Fibroblast of gingiva (primary cell): ENCODE measurements at places on chromosomes 4 and X.
A peak's percentile ranks its signal among the peaks of the same experiment; 100 is the strongest.

DNA sequence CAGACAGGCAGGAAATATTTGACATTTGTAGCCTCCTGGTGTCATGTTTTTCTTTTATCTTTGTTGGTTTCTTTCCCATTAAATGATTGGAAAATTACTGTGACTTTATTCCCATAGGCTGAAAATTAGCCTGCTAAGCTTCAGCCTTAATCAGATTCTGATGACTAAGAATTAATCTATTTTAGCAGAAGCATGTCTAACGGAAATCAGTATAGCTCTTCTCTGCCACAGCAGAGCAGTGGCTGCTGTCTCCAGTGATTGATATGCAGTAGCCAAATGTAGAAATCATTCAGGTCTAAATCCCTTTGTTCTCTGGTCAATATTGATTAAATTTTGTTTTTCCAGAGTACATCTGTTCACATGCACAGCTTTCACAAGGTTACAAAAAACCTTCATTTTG lies 199.3 kb downstream of the GC start:
- DNase-seq, result no peak

DNA sequence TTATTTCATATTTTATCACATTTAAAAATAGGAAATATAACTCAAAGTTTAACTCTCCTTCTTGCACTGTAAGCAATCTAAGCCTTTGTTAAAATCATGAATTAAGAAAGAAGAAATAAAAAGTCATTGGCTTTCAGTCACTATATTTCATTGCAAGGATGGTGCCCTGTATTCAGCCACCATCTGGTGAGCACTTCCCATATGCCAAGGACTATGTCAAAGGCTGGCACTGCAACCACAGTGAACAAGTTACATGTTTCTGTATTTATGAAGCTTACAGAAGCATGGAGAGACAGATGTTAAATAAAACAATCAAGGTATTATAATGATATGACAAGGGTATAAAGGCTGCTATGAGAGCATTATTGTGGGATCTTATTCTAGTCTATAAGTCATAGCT lies 68.6 kb downstream of the PRKG2 start:
- no peak for DNase-seq

DNA sequence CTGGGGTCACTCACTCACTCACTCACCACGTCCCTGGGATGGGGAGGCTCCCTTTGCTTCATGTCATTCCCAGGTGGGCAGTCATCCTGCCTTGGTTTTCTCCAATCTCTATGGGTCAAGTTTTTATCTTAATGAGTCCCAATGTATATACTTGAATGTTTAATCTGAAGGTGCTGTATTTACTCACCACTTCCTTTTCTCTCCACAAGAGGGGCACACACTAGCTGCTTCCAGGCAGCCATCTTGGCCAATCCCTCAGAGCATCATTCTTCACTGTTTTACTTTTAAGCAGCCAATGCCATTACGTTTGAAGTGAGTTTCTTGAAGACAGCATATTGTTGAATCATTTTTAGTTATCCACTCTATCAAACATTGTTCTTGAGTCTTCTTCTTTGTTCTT lies 153.4 kb upstream of the ARSJ start:
- DNase-seq, result no peak

GRCh38 chr4:6346373-6347110 lies 76.9 kb downstream of the WFS1 start:
- no peak for DNase-seq

DNA sequence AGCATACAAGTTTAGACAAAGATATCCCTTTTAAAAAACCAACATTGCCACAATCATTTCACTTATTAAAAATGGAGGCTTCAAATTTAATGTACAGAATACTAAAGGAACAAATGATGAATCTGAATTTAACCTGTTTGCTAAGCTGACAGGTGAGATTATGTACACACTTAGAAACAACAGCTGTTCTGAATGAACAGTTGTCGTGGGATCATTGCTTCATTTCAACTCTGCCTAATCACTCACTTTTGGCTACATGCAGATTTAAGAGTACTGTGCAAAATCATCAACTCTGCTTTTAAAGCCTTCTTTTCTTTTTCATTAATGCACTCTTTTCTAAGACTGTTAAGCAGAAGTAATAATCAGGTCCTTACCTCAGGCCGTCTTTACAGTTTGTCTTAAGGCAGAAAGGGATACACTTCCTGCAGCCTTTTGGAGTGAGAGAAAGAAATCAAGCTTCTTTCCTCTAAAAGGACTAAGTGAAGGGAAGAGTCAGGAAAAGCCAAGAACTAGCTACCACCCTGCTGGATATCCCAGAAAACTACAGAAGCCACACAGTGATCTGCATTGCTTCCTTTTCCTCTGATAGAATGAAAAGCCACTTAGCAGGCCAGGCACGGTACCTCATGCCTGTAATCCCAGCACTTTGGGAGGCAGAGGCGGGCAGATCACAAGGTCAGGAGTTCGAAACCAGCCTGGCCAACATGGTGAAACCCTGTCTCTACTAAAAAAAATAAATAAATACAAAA lies 54.7 kb upstream of the NPNT start:
- DNase-seq, result no peak

DNA sequence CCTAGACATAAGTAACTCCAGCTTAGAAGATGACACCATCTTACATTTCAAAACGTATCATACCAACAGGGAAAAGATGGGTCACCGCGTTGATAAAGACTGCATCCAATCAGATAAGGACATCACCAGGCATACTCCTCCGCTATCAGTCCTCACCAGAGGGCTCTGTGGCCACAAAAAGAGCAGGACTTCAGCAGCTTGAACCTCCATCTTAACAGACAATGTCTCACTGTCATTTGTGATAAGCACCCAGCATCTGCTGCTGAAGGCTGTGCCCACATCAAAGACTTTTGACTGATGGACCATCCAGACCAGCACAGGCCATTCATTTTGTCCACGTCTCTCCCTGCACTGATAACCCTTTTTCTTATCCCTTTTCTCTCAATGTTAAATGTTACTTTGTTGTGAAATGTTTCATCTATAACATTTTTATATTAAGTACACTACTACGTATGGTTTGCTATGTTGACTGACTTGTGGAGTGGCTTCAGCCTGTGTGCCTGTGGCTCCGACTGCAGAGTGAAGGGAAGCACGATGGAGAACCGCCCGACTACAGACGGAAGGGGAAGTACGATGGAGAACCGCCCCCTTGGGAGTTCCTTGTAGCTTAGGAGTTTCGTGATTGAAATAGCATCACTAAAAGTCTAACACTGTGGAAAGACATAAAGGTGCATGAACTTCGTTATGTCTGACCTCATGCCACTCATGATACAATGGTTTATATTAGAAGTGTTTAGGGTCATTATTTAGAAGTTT lies 595.4 kb upstream of the AGA start:
- DNase-seq, result no peak

GRCh38 chr4:48071191-48071590 lies 54.6 kb downstream of the NIPAL1 start:
- no peak for DNase-seq

DNA sequence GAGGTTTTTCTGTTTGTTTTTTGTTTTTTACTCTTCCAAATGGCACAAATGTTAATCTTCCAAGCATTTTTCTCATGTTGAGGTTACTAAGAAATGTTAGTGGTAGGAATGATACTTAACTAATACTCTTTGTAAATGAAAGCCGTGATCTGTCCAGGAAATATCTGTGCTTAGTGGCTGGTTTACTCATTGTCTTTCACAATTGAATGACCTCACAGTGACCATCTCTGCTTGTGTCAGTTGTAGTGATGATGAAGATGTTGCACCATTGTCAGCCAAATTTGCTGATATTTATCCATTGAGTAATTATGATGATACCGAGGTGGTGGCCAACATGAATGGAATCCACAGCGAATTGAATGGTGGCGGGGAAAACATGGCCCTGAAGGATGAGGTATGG lies 93.5 kb downstream of the TNIP2 start:
- DNase-seq, result peak; percentile 92

- no peak for DNase-seq
Observed at GRCh38 chr4:137610960-137611359, 78.7 kb upstream of the PCDH18 start.

DNA sequence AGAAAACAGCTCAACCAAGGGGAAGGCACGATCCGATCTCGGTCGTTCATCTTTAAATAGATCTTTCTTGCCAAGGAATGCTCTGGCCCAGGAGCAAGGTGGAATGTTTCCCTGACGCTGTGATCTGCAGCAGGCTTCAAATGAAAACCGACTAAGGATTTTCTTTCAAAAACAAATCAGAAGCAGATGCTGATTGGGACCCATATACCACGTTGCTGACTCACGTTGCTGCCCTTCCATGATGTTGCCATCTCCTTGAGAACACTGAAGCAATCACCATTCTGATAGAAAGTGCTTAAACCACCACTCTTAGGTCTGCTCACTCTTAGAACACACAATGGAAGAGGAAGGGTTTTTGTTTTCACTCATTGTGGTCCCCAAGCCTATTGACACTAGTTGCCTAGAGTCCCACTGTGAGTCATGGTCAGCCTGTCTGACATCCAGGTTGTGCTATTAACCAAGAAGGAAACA lies 26.1 kb downstream of the LAMTOR3 start:
- peak; percentile 94 for DNase-seq

DNA sequence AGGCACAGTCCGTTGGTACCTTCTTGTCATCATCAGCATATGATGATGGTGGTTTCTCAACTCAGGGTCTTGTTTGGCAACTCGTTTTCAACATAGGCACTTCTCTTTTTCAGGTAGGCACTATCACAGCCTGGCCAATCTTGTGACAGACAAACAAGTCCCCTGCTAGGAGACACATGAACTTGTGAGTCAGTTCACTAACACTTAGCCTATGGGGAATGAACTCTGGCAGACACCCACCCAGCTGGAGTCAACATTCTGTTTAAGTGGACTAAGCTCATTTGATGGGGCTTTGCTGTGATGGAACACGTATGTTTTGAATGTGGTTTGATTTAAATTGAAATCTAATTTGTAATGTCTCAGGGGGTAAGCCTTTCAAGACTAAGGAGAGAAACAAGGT lies 100.7 kb upstream of the MAMLD1 start:
- DNase-seq, result no peak
